ENCODE measurements at places on chromosomes 7 and 10.

DNA sequence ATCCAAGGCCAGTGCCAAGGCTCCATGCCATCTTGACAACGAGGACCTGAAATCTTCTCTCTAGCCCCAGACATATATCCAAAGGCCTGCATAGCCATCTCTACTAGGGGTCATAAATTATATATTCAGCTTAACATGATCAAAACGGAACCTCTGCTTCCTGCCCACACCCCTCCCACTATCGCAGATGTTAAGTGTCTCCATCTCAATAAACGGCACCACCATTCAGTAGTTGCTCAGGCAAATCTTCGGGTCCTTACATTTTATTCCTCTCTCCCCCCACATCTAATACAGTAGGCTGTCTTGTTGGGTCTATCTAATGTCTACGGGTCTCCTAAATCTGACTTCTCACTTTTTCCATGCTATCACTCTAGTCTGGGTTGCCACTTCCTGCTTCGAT lies 201.1 kb upstream of the PLXNA4 start:
- DNase-seq = no peak

DNA sequence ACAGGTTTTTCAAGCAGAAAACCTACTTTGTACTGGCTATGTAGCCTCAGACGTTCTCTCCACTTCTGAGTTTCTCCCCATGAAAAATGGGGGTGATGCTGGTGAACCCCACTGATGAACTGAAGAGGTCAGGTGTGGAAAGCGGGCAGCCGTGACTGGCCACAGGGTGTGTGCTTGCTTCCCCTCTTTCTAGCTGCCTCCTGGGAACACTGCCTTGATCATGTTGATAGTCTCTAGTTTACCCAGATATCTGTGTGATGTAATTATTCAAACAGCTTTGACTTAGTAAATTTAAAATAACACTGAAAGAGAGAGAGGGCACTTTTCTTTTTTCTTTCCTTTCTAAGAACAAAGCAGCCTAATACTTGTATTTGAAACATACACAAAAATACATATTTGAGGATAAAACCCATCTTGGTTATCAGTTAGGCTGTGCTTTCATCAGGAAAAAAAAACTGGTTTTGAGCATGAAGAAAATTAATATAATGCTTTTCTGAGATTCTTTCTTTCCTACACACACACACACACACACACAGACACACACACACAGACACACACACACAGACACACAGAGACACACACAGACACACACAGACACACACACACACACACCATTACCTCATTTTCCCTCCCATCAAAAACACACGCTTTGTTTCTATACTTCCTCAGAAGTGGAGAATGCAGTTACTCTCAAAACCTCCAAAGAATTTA lies 76.7 kb downstream of the MACC1 start:
- DNase-seq = no peak

DNA sequence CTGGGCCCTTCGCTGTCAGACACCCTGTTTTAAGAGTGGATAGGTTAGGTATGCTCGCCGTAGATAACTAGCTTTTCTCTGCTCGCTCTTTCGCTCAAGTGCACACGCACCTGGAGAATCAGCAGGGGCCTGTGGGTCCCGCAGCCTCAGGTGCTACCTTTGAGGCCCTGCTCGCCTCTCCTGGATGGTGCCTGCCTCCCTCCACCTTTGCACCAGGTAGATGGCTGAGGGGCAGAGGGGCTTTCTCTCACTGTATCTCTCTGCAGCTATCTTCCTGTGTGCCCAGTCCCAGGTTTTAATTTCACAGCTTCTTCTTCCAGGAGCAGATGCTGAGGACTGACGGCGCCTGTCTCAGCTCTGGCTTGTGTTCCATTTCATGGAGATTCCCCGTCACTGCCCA lies 227.9 kb downstream of the TCF7L2 start:
- no peak for DNase-seq

- no peak for DNase-seq
Measured at GRCh38 chr7:39399986-39400385, 166.2 kb upstream of the YAE1 start.

DNA sequence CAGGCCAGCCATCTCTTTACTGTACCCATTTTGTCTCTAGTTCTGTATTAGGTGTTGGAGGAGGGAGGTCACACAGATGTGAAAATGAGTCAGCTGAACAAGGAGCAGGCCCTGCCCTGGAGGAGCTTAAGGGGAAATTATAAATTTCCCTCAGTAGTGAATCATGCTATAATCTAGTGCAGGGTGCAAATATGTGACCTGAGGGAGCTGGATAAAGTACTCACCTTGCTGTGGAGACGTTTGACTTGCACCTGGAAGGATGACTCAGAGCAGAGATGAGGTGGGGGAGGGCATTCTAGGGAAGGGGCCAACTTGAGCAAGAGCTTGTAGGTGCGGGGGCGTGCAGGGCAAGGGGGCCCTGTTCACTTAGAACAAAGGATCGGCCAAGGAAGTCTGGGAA lies 610.6 kb downstream of the SDK1 start:
- no peak for DNase-seq

DNA sequence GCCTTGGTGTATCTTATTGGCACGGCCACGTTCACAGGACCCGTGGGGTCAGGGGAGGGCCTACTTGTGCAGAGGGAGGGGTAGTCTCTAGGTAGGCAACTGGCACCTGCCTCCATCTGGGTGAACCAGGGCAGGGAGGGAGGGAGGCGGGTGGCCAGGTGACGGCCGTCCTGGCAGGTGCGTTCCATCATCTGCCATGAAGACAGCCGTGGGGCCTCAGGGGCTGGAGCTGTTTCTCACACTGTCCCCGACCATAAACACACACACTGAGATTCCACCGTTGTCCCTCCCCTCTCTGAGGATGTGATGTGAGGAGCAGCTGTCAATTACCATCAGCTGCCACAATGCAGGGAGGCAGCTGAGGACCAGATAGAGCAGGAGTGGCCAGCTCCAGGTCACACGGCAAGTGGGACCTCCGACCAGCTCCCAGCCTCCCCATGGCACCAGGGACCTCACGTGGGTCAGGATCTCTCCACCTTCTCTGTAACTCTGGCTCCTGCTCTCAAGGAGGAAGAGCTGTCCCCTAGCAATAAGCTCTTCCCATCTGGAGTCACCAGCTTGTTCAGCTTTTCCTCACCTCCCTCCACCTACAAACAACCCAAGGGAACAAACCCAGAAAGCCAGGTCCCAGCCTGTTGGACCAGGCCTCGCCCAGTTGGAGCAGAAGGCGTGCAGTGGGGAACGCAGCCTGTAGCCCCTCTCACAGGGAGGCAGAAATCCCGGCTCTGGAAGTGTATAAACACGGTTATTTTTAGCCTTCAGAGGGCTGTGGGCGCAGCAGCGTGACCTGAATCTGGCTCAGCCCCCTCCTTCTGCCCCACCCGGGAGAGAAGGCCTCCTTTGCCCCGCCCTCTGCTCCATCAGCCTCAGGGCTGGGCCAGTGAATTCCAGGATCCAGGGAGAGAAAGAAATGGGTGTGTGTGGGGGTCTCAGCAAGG lies 33.1 kb downstream of the ZMIZ1 start:
- no peak for DNase-seq

- no peak for DNase-seq
Measured at GRCh38 chr7:140923358-140924006, 1.2 kb downstream of the BRAF start.

GRCh38 chr7:113099284-113099919 lies 12.8 kb upstream of the GPR85 start:
- no peak for DNase-seq

GRCh38 chr7:123431075-123431614 lies 103.2 kb downstream of the IQUB start:
- DNase-seq = no peak

GRCh38 chr10:43667317-43667731 lies 18.6 kb upstream of the ZNF32 start:
- no peak for DNase-seq

DNA sequence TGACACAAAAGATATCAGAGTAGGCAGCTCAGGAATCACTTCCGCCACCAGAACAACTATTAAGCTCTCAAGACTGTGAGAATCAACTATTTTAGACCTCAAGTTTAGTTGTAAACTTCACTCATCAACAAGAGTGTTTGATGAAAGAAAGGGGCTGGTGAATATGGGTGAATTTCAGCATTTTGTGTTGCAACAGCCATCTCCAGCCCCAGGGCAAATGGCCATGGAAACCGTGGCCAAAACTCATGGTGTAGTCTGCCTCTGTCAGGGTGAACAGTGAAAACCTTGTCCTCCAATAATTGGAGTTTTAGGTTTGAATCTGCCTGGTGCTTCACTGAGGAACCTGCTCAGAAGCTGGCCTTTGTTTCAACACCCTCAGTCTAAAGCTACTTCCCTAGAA lies 60.0 kb downstream of the POLR1F start:
- DNase-seq = no peak

- DNase-seq = no peak
Measured at GRCh38 chr7:105097619-105098018, 83.6 kb downstream of the KMT2E start.

DNA sequence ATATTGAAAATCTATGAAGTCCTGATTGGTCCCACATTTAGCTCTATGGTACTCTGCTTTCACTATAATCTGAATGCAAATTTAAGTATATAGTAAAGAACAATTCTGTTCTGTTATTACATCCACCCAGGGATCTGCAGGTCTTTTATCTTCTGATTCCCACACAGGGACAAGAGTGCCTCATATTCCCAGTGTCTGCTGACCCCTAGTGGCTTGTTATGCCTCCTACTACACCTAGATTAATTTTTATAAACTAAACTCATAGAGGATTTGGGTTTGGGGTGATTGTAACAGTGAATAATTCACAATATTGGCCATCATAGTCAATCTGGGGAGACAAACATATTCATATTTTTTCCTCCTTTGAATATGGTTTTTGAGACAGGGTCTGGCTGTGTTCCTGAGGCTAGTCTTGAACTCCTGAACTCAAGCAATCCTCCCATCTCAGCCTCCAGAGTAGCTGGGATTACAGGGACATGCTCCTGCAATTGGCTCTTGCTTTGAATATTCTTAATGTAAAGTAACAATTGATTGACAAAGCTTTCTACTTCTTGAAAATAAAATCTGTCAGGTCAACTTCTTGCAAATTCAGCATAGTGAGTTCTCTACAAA lies 282.1 kb downstream of the KCND2 start:
- peak; percentile 64 for DNase-seq

DNA sequence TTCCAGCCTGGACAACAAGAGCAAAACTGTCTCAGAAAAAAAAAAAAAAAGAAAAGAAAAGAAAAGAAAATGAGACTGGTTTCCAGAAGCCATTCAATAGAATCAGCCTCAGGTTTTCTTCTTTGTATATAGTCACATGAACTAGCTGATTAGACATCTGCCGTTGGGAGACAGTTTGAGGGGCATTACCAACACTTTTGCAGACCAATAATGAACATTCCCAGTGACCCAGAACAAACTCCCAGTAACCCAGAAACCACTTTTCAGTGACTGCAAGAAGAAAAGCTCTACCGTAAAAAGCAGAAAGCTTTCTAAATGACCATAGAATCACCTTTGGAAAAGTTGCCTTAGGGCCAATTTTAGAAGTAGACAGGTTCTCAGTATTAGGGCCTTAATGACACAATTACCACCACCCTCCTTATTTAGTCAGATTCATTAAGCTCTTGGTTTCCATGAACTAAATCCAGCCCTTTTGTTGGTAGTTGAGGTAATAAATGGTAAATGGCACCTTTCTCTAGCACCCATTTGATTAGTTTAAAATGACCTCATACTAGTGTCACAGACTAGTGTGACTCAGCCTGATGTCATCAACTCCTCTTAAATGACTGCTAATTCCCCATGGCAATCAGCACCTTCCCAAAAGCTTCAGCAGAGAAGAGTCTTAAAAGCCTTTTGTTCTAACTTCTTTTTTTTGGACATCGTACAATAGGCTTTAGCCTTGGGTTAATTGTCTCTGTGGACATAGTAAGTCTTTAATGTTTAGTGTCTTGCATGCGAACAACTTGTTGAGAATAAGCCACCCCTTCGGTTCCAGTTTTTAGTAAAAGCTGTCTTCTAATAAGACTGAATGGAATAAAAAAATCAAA lies 33.6 kb upstream of the XRCC2 start:
- DNase-seq = no peak

DNA sequence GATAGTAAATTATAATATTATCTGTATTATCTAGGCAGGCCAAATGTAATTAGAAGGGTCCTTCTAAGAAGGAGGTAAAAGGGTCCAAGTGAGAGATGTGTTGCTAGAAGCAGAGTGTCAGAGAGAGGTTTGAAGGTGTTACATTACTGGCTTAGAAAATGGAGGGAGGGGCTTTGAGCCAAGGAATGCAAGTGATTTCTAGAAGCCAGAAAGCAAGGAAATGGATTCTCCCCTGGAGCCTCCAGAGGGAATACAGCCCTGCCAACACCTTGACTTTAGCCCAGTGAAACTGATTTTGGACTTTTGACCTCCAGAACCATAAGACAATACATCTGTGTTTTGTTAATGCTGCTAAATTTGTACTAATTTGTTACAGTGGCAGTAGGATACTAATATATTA lies 97.9 kb upstream of the IL6 start:
- DNase-seq = no peak

DNA sequence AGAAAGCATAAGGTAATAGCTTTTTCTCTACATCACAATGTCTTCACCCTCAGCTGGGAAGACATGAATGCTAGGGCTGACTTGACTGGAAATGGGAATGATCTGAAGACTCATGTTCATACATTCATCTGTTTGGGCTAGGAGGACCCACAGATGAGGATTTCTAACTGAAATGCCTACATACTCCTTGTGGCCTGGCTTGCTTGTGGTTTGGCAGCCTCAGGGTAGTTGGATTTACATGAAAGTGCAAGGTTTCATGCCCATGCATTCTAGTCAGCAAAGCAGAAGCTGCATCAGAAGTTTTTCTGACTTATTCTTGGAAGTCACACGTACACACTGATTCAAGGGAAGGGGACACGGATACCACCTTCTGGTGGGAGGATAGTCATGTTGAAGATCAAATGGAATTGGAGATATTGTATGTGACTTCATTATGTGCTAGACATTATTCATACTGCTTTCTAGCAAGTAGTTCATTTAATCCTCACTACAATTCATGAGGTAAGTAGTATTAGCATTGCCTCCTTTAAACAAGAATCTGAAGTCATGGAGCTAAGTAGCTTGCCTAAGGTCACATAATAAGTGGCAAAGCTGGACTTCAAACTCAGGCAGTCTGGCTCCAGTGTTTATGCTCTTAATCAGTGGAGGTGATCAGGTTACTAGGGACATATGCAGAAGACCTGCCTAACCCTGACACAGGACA lies 957.0 kb downstream of the LRMDA start:
- DNase-seq = no peak

- no peak for DNase-seq
Measured at GRCh38 chr10:91919651-91920050, 3.9 kb upstream of the BTAF1 start.

- no peak for DNase-seq
Measured at GRCh38 chr7:16619979-16620408, 25.6 kb downstream of the ANKMY2 start.

DNA sequence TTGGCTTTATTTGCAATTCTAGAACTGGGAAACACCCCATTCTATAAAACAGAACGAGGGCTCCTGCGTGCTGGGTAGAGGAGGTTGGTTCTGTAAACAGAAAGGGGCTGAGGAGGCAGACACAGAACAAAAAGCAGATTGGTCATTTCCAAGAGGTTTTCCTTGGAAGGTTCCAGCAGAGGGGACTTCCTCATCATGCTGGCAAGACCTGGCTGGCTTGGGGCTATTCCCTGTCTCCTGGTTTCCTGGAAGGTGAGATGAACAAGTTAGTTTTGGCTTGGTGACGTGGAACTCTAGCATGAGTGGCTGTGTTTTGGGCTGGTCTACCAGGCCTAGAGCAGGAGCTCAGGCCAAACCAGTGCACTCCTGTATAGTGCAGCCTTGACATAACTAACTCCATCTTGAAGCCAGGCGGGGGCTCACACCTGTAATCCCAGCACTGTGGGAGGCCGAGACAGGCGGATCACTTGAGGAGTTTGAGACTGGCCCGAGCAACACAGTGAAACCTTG lies 26.1 kb upstream of the DNAJB6 start:
- DNase-seq = no peak

GRCh38 chr10:58608826-58609531 lies 96.3 kb downstream of the BICC1 start:
- no peak for DNase-seq

All from NCI-H2081 treated with DMSO at 0.1 percent for 48 hours (cell line).